Tongue (tissue), 3 donors: ENCODE measurements at places on chromosomes 6 and 20.
A peak's percentile ranks its signal among the peaks of the same experiment; 100 is the strongest.

DNA sequence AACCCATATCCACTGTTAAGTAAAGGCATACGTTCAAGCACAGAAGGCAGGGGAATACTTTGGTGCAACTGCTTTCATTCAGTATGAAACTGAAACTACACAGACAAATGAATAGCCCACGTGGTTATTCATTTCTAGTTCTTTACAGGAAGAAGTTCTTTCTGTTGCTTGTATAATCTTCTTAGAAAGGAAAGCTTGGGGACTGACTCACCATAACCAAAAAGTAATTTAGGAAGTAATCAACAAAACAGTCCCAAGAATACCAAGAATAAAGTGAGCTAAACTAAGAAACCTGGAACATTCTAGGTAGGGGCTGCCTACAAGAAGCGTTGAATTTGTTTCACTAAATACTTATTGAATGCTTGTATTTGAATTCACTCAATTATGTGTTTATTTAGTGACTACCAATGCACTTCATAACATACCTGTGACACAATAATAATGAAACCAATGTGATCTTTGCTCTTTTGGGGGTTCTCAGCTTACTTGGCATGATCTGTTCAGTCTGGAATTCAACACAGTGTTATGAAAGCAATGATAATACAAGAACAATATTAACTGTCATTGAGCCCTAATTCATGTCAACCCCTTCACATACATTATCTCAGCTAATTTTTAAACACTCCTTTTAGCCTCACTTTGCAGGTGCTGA lies 25.1 kb upstream of the KIAA0408 start:
- DNase-seq: no peak

- DNase-seq: no peak
These were observed 12.8 kb upstream of the ZNF217 start for GRCh38 chr20:53606364-53606985.

DNA sequence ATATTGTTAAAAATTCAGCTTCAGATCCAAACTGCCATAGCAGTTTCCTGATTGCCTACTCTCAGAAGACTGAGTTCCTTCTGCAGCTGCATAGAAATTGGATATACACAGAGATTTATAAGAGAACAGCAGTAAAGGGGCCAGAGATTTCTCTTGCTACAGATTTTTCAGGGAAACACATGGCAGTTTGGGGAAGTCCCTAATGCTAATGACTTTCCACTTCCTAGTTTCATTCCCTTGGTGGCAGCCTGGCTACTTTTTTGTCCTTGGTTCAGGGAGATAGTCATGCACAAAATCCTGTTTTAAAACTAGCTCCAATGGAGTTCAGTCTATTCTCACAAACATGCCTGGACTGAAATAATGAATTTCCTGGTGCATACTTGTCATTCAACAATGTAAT lies 125.3 kb upstream of the PLCB4 start:
- peak; percentile 34 for DNase-seq

DNA sequence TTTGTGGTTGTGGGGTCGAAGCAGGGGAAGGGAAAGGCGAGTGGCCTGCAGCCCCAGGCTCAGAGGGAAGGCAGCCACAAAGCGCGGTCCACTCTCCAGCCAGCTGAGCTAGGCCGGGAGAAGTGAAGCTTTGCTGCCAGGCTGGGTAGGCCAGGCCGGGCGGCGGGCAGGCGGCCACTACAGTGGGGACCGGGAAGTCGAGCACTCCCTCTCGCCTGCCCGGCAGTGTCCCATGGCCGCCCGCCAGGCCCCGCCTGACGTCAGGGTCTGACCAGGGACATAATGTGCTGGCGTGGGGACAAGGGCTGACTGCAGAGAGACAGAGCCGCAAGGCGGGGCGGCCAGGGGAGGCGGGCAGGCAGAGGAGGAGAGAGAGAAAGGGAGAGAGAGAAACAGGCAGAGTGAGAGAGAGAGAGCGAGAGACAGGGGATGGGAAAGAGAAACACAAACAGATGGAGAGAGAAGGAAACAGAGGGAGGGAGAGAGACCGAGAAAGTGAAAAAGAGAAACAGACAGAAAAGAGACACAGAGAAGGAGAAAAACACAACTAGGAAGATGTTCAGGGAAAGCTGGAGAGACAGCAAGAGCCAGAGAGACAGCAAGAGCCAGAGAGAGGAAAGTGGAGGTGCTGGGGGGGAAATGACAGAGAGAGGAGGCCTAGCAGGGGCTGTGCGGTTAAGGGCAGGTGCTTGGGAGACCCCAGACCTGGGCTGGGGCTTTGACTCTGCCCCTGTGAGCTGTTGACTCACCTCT lies 94.5 kb upstream of the PTPN1 start:
- DNase-seq: peak; percentile 96

- DNase-seq: no peak
These were observed 261.3 kb downstream of the PLCB1 start for GRCh38 chr20:8393381-8393780.

GRCh38 chr6:110482774-110483400 lies 6.5 kb upstream of the SLC22A16 start:
- DNase-seq: no peak

GRCh38 chr20:354298-354977 lies 7.5 kb downstream of the NRSN2 start:
- peak; percentile 91 for DNase-seq

GRCh38 chr20:21154692-21155091 lies 28.8 kb downstream of the KIZ start:
- peak; percentile 13 for DNase-seq

DNA sequence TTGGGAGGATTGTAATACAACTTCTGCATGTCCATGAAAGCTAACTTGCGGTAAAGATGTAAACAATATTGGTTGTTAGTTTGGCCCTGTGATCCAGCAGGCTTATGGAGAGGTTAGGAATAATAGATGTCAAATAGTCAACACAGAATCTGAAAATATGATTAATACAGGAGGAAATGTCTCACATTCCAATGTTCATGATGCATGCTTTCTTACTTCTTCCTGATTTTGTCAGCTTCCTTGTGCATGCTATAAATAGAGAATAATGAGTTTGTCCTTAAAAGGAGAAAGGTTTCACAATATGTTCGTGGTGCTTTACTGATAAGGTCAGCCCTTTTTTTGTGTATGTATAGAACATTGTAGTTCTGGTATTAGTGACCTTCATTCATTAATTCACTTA lies 136.7 kb downstream of the MMUT start:
- no peak for DNase-seq

- DNase-seq: no peak
These were observed 4.4 kb downstream of the MYLK2 start for GRCh38 chr20:31823360-31824124.

DNA sequence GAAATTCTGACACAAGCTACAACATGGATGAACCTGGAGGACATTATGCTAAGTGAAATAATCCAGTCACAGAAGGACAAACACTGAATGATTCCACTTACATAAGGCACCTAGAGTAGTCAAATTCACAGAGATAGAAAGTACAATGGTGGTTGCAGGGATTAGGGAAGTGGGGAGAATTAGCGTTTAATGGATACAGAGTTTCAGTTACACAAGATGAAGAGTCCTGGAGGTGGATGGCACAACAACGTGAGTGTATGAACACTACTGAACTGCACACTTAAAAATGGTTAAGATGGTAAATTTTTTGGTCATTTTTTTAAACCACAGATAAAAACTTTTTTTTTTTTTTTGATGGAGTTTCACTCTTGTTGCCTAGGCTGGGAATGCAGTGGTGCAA lies 24.7 kb downstream of the MOCS3 start:
- no peak for DNase-seq

DNA sequence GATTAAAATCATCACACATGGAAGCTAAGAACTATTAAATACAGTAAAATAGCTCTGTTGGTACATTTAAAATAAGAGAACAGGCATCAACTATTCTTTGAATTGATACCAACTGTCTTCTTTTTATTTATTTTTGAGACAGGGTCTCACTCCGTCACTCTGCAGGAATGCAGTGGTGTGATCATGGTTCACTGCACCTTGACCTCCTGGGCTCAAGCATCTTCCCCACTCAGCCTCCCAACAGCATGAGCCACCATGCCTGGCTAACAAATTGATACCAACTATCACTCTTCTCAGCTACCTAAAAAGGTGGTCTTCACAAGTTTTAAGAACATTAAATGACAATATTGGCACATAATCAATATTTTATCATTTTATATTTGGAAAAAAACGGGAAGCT lies 7.8 kb upstream of the PNISR start:
- DNase-seq: no peak

- DNase-seq: peak; percentile 78
These were observed 107.3 kb downstream of the GMPR start for GRCh38 chr6:16345449-16346330.

DNA sequence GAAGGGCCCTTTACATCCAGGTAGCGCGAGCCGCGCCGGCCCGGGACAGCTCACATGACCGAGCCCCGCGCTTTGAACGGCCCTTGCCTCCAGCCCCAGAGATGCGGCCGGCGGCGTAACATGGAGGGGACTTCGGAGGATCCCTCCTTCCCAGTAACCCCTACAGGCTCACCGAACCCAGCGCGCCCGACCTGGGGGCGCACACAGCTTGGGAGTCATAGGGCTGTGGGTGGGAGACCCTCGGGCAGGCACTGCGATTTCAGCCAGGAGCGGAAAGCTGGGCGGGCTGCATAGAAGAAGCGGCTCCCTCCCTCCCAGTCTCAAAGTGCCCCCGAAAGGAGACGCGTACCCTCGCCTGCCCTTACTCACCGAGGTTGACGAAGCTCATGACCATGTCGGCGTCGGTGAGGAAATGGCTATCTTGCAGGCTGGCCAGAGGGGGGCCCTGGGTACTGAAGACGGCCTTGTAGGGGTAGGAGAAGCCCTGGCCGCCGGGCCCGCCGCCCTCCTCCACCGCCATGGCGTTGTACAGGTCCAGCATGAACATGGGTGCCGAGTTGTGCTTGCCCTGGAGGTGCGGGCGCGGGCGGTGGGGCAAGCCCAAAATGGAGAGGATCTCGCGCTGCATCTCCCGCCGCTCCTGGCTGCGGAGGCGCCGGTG lies 975 bp downstream of the BMP7 start:
- DNase-seq: no peak

GRCh38 chr20:9572670-9573069 lies 58.3 kb downstream of the LAMP5 start:
- DNase-seq: no peak

GRCh38 chr6:109978174-109979032 lies at the start of gene GPR6:
TSS of gene GPR6 (plus strand) at chr6:109978311. CDS start at chr6:109979113, 802 bp downstream.
- peak; percentile 87 for DNase-seq

DNA sequence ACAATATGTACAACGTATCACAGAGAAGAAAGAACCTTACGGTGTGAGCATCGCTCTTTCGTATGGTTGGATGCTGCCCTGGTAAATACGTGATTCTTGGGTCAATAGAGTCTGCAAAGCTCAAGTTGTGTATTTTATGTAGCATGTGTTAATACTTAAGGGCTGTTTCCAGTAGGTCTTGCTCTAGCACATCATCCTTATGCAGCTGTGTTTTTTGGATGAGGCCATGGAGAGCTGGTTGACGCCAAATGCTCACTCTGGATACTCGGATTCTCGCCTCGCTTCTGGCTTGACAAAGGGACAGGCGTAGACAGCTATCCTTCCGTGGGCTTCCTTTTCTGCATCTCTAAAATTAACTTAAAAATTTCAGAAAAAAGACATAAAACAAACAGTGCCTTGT lies 38.9 kb downstream of the SNRNP48 start:
- DNase-seq: peak; percentile 70

DNA sequence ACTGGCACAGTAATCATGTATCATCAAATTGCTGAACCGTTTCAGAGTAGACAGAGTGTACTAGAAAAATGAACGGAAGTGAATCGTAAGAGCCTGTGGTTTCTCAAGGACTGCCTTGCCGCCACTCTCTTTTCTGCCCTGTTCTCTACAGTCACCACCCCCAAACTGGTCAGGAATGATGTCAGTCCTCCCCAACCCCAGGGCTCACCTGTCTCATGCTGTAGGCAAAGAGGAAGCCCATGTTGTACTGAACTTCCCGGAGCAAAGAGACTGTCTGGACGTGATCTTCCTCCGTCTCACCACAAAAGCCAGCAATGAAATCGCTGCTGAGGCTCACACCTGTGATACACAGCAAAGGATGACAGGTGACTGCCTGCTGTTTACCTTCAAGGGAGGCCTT lies 31.0 kb downstream of the CDK5RAP1 start:
- no peak for DNase-seq

- no peak for DNase-seq
These were observed 471.5 kb downstream of the HDGFL1 start for GRCh38 chr6:23040899-23041298.

- no peak for DNase-seq
These were observed 297.3 kb upstream of the IRAK1BP1 start for GRCh38 chr6:78570044-78570443.

GRCh38 chr20:44967207-44967807 lies 995 bp downstream of the STK4 start:
- no peak for DNase-seq

DNA sequence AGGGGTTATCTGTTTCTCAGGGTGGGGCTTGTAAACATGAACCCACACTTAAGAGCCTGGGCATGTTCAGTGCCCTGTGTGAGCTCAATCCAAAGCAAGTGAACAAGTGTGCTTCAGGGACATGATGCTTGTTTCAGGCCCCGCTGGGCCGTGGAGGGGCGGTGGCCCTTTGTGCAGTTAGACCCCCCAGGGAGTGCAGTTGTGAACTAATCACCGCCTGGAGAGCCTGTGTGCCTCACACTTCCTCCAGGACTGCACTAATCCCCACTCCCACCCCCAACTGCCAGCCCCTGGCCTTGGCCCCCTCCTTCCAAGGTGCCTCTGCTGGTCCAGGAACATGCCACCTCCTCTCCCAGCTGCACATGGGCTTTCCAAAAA lies 58.1 kb downstream of the RREB1 start:
- DNase-seq: no peak

DNA sequence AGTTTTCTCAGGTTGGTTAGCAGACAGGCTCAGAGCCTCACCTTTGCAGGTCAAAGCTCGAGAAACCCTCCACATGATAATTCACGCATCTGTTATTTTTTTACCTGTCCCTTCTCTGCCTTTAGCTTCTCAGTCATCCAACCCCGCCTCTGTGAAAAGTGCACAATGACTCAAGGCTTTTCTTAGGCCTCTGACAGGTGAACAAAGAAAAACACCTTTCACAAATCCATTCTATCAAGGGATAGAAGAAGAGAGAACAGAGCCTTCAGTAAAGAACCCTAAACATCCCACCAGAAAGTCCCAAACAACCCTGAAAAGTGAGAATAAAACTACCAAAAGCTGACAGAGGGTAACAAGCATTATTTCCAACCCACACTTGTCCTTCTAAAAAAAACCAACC lies 178.2 kb downstream of the GJA10 start:
- DNase-seq: no peak

- DNase-seq: no peak
These were observed 12.9 kb upstream of the RPS6KA2 start for GRCh38 chr6:166639921-166640320.
